Spleen (tissue), 13 donors: ENCODE measurements at places on chromosomes 12 and 14. TPM values are rescaled to one million over a fixed set of nuclear protein-coding genes. Genes with fewer than 3 reads are reported as not detected.

DNA sequence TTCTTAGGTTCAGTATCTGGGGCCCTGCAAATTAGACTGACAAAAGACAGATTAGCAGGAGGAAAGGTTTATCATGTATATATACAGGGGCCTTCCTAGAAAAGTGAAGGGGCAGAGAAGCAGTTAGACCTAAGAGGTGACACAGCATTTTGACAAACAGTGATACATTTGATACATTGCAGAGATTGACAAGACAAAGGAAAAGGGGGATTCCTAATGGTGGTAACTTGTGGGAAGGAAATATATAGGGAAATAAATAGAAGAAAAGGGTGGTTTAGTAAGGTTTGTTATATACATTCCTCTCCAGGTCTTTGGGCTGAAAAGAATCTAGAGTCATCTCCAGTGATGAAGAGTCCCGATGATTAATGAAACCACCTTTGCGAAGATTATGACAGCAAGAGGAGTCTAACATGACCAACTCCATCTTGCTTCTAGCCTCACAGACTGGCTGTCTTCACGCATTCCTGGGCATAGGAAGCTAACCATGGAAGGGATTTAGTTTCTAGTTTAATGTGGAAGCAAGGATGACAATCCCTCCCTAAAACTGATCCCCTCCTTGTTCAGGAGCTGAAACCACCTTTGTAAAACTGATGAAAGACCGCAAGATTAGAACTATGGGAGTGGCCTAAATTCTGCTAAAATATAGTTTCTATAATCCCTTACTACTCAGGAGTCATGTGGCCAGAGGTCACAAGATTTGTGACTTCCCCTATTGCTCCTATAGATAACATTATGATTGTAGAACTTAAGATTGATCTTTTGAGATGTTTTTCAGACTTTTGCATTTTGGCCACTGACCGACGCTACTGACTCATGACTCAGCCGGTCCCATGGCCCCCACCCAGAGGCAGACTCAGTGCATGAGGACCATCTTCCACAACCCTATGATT, 31.1 kb upstream of the CPM start:
- DNase-seq = no peak

The DHRS2 gene
- 8.3 TPM for polyA plus RNA-seq

- no peak for DNase-seq
These were observed 176.1 kb downstream of the SLC25A21 start for GRCh38 chr14:36996133-36996856.

- no peak for DNase-seq
These were observed 34.4 kb downstream of the TESPA1 start for GRCh38 chr12:54950071-54950727.

DNA sequence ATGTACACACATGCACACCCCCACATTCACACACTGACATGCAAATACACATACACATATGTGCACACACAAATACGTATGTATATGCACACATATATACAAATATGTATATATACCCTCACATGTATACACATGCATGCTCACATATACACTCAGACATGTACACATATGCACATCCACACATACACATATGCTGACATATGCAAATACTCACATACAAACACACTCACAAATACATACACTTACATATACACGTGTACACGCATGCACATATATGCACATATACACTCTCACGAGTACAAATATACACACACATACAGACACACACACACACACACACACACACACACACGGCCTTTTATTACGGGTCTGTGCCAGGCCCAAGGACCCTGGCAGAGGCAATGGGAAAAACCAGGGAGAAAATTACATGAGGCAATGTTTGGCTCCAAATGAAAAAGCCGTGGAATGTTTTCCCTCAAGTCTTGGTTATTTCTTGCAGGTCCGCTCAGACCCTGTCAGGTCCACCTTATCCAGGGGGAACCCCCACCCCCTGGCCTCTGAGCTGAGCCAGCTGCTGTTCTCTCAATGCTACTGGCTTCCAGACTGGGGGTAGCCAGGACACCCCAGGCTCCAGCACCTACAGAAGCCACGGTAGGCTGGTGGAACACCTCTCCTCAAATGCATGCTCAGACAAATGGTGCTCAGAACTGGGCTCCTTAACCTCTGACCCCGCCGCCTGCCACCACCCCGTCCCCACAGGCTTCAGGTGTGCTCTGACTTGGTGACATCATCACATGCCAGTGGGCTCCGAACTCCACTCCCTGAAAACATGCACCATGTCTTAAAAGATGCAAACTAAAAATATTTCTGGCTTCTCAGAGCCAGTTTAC, 54.7 kb downstream of the BCL11B start:
- DNase-seq = no peak

The GLI1 gene
- polyA plus RNA-seq = 0.77 TPM

GRCh38 chr12:13368431-13368830, 171.9 kb downstream of the EMP1 start:
- no peak for DNase-seq
